ENCODE measurements at places on chromosomes 2 and 18.

- no peak for DNase-seq
These were observed 102.3 kb downstream of the RAPH1 start for GRCh38 chr2:203432811-203433210.

- DNase-seq = peak; percentile 56
These were observed 68.1 kb upstream of the CSRNP3 start for GRCh38 chr2:165401285-165401852.

- no peak for DNase-seq
These were observed 47.1 kb upstream of the ZNF519 start for GRCh38 chr18:14179306-14179705.

DNA sequence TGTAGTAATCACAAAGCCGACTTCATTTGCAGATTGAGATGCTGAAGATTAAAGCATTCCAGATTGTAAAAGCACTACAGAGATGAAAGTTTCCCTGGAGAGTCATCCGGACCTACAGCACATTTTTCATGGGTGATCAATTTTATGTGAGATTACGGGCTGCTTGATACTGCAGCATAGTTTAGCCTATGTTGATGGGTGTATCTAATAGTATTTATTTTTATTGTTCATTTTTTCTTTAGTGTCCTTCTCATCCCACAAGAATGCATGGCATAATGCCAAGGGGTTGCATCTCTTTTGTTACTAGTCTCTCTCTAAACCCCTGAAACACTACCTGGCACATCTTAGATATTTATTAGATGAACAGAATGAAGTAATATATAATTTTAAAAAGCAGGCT lies 240.4 kb downstream of the MBD2 start:
- DNase-seq = no peak

DNA sequence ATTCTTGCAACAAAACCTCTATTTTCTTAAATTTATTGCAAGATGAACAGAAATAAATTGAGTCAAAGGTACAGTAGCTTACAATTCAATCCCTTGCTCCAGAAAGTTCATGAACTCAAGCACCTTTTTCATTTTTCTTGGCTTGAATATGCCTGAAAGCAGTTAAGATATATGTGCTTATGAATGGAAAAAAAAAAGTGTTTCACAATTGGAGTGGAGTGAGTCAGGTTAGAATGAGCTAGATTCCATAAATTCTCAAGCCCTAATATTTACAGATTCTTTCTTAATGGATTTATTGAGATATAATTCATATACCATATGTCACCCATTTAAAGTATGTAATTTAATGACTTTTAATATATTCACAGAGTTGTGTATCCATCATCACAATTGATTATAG lies 39.6 kb upstream of the NEMP2 start:
- DNase-seq = no peak

- peak; percentile 88 for DNase-seq
These were observed 87.0 kb downstream of the ALPK2 start for GRCh38 chr18:58541789-58542425.

DNA sequence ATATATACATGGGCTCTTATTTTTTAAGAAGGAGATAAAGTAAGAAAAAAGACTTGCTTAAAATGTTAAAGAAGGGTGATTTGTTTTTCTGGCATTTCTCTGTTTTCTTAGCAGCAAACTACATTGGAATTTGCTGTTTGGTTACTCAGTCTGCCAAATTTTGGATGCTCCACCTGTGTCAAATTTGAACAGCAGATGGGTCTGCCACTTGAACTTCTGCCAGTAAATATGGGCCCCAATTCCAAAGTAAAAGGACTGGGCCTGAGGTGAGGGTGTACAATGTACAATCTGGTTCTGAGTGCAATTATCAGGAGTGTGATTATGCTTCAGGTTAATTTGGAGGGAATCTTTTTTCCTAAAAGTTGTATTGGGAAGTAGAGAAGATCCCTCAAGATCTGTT lies 794.5 kb downstream of the DSC3 start:
- no peak for DNase-seq

GRCh38 chr2:64646007-64646880 lies 7.5 kb downstream of the SERTAD2 start:
- DNase-seq = peak; percentile 64

DNA sequence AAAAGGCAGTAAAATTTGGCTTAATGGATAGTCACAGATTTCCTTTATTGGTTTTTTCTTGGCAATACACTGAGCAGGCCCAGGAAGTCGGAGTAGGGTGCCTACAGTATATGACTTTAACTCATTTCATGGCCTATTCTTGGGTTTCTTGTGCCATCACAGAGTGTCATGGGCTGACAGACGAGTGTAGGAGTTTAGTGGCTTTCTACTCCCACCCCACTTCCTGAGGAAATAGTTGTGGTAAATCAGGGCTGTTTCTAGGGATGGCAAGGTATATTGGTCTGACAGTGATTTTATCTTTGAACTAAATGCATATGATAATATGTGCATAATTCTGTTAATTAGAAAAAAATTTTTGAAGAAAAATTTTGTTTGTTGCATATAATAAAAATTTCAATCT lies 100.1 kb downstream of the PLCL1 start:
- DNase-seq = no peak

DNA sequence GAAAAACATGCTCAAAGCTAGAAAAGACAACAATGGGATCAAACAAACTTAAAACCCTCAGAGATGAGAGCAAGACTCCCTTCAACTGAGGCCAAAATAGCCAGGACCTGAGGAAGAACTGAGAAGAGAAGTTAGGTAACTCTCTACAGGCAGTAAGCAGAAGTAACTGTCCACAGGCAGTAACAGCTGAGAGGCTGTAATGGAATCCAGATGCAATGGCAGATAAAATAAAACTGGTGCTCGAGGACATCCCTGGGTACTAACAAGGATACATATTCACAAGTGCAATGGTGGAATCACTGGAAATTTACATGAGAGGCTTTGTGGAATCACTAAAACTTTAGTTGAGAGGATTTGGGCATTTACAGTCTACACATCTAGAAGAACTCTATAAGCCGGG lies 30.4 kb upstream of the C2orf66 start:
- no peak for DNase-seq

DNA sequence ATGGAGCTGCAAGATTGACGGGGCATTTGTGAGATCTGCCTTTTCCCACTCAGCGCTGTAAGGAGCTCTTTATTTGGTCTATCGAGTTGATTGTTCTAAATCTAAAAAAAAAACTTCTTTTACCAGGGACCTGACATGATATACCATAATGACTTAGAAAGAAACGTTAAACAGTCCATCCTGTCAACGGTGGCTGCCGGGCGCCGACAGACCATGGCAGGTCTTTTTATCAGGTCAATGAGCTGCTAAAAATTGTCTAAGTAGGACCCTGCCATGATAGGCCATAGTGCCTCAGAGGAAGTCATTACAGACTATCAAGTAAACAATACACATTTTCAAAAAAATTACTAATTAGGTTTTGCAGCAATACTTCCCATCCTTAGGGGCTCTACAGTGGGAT lies 87.9 kb downstream of the KLHL14 start:
- no peak for DNase-seq

DNA sequence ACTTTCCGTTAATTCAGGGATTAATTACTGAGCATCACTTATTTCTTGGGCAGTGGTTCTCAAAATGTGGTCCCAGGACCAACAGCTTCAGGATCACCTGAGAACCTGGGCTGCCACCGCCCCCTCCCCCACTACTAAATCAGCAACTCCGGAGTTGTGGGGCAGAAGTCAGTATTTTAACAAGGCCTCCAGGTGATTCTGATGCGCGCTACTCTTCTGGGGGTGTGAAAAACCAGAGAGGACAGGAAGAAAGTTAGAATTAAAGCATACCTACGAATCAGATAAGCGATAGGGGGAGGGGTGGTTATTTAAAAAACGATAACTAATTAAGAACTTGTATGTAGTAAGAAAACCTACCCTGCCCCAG lies 319 bp downstream of the ZSCAN30 start:
- no peak for DNase-seq

DNA sequence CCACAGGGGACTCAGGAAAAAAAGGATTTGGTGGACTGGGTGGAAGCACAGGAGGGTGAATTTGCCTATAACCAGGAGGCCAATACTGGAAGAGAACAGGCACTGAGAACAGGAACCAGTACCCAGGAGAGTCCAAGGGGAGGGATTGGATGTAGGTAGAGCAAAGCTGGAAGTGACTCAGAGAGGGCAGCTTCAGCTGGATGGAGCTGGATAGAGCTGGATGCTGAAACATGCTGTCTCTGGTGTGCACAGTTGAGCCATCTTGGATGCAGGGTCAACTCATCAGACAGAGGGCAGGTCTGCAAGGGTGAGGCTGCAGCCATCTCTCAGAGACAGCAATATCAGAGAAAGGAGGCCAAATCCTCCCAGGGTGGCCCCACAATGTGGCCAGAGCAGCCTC lies 134.0 kb downstream of the GALNT14 start:
- no peak for DNase-seq

GRCh38 chr18:37659906-37660305 lies 94.3 kb upstream of the CELF4 start:
- DNase-seq = no peak

DNA sequence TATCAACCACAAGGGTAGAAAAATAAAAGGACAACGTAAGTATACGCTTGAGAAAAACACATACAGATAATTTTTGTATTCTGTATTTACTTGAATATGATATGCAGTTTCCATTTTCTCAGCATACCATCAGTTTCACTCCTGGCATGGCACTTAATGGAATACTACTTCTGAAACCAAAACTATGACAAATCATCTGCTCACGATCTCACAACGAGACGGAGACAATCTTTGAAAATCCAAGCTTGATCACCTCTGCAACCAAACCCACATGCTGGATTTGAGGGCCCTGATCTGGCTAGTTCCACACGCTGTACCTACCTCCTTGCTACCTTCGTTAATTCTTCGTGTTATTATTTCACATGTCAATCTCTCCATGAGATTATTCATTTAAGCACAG lies 387.6 kb downstream of the NBAS start:
- DNase-seq = no peak

GRCh38 chr18:55743736-55744135 lies 155.7 kb upstream of the TCF4 start:
- no peak for DNase-seq

DNA sequence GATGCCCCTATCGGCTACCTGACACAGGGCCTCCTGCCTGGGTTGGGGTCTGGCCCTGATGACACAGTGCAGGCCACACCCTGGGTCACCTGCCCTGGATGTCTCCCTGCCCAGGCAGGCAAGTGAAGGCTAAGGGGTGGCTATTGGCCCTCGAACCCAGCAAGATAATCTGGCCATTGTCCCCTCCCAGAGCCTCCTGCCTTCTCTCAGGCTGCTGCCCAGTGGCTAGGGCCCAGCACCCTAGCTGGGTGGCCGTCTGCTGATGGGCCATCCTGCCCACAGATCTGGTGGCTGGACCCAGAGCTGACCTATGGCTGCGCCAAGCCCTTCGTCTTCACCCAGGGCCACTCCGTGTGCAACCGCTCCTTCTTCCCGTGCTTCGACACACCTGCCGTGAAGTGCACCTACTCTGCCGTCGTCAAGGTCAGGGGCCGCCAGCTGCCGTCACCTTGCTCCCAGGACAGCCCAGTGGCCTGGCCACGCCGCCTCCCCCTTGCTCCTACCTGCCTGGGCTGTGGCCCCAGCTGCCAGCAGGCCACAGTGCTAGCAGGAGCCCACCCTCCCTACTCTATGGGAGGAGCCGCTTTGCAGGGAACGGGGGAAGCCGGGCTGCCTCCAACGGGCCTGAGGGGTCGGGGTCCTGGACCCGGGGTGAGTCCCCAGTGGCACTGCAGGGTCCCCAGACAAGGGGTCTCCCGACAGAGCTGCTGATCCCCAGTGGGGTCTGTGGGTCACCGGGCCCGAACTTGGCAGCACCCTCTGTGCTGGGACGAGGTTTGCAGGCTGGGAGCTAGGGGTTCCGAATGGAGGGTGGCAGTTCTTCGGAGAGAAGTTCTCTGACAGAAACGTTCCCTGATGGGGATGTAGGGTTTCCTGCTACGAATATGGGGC lies 4.1 kb downstream of the RNPEPL1 start:
- no peak for DNase-seq

DNA sequence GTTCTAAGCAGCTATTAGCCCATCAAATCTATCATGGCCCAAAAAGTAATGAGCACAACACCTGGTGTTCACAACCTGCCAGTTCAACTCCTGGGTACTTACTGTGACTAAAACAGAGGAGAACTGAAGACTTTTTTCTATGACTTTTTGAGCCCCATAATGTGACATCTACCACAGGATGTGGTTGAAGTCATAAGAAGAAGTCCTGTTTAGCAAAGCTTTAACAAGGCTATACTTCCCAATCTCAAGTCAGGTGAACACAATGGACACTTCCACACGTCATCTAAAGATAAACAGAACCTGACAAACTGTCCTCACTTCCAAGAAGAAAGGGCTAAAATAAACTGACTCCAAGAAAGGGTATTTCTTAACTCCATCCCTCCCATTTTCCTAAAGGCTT lies 138.8 kb downstream of the ATAD2B start:
- DNase-seq = no peak

DNA sequence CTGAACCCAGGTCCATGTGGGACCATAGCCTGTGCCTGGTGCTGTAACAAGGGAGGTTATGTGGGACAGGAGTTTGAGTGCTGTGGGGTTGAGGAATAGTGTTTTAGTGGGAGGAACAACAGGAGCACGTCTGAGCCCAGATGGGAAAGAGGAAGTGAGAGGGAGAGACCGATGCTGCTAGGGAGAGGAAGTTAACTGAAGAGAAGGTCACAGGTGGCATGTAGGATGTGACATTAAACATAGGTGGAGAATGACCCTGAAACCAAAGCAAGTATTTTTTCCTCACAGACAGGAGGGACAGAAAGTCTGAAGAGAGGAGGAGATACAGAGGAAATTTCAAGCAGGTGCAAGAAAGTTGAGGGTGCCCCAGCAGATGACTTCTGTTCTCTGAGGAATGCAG lies 87.8 kb downstream of the ACOXL start:
- DNase-seq = no peak

DNA sequence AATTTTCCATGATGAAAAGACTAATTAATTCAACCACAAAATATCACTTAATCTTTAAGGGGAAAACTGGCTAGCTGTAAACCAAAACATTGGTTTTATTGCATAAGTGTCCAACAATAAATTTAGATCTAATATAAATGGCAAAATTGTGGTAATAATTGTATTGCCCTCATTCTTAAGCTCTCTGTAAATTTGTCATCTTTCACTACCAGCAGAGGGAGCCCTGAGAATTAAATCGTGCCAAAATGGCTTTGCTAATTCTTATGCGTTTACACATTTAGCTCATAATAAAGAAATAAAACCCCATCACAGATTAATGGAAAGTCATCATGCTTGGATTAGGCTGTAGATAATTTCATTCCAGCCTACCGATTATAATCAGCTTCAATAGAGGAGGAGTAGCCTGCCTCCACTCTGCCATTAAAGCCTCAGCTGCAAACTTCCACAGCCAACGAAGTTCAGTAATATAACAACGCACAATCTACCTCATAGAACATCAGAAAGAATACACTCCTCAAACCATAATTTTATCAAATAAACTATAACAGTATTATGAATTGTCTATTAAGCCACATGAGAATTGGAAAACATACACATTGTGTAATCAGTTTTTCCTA lies 70.0 kb upstream of the ATP5MC3 start:
- DNase-seq = peak; percentile 24

DNA sequence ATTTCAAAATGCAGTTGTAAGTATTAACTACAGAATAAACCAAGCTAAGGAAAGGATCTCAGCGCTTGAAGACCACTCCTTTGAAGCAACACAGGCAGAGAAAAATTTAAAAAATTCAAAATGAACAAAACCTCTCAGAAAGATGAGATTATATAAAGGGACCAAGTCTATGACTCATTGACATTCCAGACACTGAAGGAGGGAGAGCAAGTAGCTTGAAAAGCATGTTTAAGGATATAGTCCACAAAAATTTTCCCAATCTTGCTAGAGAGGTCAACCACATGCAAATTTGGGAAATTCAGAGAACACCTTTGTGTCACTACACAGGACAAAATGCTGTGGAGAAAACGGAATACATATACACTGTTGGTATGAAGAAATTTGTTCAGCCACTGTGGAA lies 112.6 kb upstream of the MC4R start:
- no peak for DNase-seq

Measured in HCT116 (cell line).